ENCODE measurements at places on chromosomes 2 and 18.

- DNase-seq: no peak
Measured at GRCh38 chr2:3025261-3025660, 352.4 kb downstream of the EIPR1 start.

DNA sequence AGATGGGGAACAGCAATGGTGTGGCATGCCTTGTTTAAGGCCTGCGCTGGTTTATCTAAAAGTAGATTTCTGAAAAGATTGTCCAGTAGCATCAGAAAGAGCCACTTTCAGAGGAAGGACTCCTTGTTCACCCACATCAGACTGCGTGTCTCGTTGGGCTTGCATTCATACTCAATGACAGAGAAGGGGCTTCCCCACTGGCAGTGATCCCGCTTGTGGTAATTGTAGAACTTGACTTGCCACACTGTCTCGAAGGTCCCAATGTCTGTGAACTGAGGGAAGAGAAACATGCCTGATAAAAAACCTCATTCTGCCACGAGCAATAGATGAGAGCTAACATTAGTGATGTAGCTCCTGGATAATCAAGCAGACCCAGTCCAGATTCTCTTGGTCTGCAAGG lies 26.0 kb downstream of the CNRIP1 start:
- no peak for DNase-seq

DNA sequence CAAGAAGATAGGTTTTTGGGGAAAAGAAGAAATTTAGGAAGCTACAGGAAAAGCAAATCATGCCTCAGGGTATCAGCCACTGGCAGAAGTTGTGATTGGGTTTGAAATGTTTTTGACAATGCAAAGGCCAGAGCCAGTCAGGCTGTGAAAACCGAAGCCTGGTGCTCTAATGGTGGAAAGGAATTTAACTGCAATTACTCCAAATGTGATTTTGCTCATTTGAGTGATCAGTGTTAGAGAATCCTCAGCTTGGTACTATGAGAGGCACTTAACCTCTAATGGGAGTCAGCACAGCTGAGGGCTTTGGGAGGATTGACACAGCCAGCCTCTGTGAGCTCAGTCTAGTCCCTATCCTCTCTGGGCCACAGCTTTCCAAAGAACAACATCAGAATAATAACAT lies 176.5 kb downstream of the LRRTM1 start:
- DNase-seq: no peak

- DNase-seq: no peak
Measured at GRCh38 chr2:238927746-238928519, 80.0 kb downstream of the TWIST2 start.

DNA sequence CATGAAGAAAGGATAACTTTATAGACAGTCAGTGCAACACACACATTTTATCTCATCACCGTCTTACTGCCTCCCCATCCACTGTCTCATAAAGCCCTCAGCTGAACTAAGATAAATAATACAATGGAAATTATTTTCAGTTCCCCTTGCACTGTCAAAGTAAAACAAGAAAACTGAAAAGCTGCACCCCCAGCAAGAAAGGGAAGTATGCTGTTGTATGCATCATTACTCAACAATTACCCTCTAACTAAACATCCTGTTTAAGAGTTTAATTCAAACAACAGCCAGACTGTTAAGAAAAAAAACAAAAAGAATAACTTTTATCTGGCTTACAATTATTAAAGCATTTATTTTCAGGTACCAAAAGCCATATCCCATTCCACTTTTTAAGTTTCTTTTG lies 25.0 kb downstream of the MPPE1 start:
- no peak for DNase-seq

DNA sequence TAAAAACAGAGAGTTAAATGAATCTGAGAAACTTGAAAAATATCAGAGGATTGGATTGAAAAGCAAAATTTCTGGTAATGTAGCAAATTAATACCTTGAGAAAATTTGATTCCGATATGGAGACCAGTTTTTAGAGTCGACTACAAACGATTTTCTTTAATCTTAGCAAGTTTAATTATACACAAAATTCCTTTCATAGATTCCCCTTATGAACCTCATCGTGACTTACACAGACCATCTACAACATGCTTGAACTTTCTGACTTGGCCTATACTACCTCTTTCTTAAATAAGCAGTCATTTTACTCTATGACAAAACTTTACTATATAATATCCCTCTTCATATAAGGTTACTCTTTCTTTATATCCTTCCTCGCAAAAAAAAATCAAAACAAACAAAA lies 769.6 kb upstream of the CRIM1 start:
- DNase-seq: no peak

DNA sequence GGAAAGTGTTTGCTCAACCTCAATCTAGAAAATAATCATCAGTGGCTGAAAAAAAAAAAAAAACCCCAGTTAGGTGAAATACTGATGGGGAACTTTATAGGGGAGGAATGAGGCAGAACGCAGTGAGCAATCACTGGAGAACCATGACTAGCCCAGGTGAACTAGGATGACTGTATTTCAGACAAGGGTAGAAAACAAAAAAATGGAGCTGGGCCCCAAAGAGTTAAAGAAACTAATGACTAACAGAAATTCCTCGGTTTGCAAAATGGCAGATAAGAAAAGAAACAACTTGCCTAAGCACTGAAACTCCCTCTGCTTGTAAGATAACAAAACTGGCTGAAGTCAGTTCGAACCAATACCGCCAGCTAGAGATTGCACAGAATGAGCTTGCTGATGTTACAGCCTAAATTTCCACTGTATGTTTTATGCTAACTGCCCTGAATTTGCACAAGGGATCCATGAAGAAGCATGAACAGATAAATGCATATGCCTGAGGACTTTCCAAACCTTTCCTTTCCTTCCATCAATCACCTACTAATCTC lies 245.9 kb downstream of the METTL4 start:
- no peak for DNase-seq

- DNase-seq: no peak
Measured at GRCh38 chr2:196459539-196459938, 180.0 kb upstream of the CCDC150 start.

DNA sequence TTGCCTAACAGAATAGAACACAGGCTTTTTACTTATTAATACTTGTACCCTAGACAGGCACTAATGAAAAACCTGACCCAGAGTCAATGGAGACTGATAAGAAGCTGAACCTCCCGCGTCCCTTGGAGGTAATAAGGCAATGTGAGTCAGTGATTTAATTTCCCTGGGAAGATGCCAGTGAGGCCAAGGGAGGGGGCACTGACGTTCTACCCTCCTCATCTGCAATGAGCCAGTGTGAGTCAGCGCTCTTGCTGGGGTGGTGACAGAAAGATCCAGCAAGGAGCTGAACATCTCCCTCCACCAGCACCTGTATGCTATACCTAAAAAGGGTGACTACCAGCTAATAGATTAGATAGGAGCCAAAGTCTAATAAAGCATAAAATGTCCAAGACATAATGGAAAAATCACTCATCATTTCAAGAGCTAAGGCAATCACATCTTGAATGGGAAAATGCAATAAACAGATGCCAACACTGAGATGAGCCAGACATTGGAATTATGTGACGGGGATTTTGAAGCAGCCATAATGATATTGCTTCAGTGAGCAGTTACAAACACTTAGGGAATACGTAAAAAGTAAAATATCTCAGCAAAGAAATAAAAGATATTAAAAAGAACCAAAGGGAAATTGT lies 116.9 kb downstream of the TPGS2 start:
- DNase-seq: no peak

GRCh38 chr2:56666777-56667176 lies 483.0 kb downstream of the CCDC85A start:
- DNase-seq: no peak

- no peak for DNase-seq
Measured at GRCh38 chr18:78739115-78739514, 240.5 kb upstream of the SALL3 start.

DNA sequence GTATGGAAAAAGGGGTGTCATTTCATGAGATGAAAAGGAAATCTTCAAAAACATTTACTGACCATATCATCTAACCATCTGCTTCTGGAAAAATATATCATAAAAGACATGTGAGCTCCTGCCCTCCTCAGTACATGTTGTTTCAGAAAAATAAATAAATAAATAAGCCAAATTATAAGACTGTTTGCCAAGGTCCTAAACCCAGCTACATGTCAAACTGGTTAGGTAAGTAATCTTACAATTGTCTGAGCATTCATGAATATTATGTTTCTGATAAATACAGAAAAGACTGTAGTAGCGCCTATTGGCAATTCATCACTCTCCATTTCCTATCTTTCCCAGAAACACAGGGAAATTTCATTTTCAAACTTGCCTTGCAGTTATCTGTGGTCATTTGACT lies 138.9 kb upstream of the SETBP1 start:
- DNase-seq: no peak

DNA sequence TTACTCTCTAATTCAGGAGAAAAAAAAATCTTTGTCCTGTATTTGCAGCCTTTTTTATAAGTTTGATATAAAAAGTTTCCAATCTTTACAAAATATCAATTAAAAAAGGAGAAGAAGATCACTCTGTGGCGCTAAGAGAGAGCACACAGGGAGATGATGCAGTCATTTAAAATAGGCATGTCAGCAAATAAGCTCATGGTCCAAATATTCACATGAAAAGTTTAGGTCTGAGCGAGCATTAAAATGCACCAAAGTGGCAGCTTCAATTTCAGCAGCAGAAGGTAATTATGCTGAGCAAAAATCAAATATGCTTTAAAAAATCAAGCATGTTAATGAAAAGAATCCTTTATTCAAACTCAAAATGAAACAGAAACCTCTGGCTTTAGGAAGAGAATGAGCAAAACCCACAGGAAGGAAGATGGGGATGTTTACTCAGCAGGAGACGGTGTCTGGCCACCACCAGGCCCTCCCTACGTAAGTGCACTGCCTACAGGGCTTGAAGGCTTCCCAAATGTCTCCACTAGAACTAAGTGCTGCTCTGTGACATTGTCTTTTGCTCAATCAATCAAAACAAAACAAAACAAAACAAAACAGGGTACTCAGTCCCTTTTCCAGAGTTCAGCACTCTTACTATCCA lies 120.4 kb downstream of the L3MBTL4 start:
- no peak for DNase-seq

DNA sequence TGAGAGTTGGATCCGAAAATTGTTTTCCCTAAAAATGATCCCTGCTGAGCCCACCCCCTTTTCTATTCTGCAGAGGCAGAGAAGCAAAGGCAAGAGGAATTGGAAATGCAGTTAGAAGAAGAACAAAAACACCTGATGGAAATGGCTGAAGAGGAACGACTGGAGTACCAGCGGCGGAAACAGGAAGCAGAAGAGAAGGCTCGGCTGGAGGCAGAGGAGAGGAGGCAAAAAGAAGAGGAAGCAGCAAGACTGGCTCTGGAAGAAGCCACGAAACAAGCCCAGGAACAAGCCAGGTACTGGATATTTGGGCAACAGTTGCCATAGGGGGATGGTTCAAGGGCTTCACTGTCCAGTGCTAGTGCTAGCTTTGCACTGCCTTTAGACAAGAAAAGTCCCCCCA lies 41.7 kb downstream of the SUMO1 start:
- DNase-seq: no peak

DNA sequence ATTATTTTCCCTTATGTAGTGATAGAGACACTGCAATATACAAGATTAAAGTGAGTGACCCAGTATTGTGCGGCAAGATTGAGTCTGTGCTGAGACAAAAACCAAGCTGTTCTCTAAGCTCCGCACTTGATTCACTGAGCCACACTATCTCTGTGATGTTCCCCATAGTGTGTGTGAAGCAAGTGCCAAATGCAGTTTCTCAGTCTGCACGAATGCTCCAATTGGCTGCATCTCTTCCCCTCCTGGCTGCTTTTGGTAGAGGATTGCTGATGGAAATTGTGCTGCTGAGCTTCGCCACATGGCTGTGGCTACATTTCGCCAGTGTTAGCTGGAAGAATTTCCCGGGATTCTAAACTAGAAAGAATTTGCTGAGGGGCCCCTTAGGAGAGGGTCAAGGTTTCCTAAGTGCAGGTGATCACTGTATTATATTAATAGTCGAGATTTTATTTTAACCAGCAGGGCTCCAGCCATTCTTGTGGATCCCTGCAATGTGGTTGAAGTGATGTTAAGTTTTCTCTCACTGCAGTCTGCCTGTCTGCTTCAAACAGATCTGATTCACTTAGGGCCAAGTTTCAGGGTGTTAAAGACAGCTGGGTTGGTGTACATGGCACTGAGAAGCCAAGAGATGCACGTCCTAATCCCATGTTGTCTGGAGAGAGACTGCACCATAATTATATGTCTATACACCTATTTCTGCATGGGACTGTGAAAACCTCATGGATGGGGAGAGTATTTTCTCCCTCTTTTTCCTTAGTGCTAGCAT lies 317.2 kb downstream of the DCC start:
- no peak for DNase-seq
